ENCODE measurements at places on chromosomes 5 and 9.
A peak's percentile ranks its signal among the peaks of the same experiment; 100 is the strongest.

DNA sequence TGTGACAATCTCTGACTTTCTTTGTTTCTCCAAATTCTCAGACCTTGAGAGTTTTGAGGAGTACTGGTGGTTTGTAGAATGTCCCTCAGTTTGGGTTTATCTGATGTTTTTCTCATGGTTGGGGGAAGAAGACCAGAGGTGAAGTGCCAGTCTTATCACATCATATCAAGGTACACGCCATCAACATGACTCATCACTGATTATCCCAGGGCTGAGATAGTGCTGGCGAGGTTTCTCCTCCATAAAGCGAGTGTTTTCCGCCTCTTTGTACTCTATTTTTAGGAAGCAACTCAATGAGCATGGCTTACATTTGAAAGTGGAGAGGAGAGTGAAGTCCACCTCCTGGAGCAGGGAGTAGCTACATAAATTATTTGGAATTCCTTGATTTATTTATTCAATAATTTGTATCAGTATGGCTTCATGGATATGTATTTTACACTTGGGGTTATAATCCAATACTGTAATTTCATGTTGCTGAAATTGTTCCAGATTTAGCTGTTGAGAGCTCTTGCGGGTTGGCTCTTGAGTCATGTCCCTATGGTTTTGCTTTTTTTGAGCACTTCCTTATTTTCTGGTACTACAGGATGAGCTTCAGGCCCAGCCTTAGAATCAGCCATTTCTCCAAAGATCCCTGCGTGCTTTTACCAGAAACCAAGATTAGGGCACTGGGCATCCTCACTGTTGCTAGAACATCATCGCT is 23.9 kb downstream of the DCANP1 start:
- no peak for DNase-seq
- H3K27ac ChIP-seq = no peak overlapping the region
- no peaks in the 10 kb centered on the region for H3K36me3 ChIP-seq
- H3K4me3 ChIP-seq = no peak overlapping the region
- H3K27me3 ChIP-seq = peaks cover 58% of the 10 kb centered on the region

GRCh38 chr5:57836921-57837320 is 354.3 kb upstream of the ACTBL2 start:
- DNase-seq = no peak
- peaks cover 3% of the 10 kb centered on the region for H3K36me3 ChIP-seq
- no peaks in the 10 kb centered on the region for H3K4me1 ChIP-seq
- H3K27me3 ChIP-seq = no peaks in the 10 kb centered on the region
- no peak overlapping the region for H3K4me3 ChIP-seq

DNA sequence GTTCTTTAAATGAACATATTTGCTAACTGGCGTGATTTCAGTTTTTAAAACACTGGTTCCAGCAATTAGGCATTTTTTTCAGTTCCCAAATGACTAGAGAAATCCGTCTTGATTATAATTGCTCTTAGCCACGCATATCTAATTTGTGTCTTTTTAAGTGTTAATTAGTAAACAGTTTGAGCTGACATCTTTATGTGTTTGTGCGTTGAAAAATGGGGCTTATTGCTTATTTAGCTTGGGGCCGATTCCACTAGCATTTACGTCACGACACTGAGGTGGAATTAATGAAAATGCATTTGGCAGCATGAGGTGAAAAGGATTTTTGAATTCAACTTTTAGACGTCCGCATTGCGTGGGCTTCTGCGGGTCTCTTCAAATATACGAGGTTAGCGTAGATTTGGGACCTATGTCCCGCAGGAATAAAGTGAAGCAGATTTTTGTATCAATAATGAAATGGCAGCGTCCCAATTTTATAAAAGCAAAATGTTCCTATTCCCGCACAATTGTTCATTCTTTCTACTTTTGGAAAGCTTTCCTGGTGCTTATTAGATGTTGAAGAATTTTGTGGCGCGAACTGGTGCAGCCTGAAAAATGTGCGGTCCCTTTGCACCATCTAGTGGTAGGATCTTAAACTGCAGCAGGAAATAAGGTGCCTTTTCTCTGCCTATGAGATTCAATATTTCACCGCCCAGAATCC is 122.7 kb upstream of the LMX1B start:
- H3K27ac ChIP-seq = no peak overlapping the region
- peaks cover 2% of the 10 kb centered on the region for H3K4me1 ChIP-seq
- peak; percentile 73 for DNase-seq
- no peak overlapping the region for H3K4me3 ChIP-seq
- H3K27me3 ChIP-seq = no peaks in the 10 kb centered on the region

DNA sequence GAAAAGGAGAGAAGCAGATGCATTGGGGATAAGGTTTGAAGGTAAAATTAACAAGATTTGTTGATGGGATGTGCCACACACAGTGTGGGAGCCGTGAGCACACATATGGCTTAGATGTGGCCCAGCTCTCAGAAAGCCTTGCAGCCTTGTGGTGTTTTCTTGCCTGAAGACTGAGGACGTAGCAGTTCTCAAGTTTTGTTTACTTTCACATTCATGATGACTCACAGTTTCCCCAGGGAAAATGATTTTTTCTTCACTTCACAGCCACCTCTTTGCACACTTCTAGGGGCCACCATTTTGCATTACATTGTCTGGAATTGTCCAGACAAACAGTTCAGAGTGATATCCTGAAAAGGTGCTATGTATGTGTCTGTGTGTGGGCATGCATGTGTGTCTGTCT is 126.2 kb downstream of the BASP1 start:
- H3K27ac ChIP-seq = no peak overlapping the region
- no peak for DNase-seq
- H3K27me3 ChIP-seq = no peaks in the 10 kb centered on the region

DNA sequence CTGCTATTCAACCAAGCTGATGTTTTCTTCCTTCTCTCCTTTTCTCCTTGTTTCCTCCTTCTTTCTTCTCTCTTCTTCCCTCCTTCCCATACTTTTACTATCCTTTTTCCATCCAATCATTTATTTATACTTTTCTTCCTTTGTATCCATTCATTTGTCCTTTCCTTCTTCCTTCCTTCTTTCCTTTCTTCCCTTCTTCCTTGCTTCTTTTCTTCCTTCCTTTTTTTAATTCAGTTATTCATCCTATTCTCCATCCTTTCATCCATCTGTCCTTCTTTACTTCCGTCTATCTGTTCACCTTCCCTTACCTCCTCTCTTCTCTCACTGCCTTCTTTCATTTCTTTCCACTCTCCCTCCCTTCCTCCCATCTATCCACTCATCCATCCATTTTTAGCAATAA is 24.0 kb upstream of the PPARGC1B start:
- no peaks in the 10 kb centered on the region for H3K4me1 ChIP-seq
- H3K27ac ChIP-seq = no peak overlapping the region
- no peak for DNase-seq
- peaks cover 48% of the 10 kb centered on the region for H3K27me3 ChIP-seq
- H3K36me3 ChIP-seq = no peaks in the 10 kb centered on the region

GRCh38 chr9:121289772-121290370 is 21.9 kb downstream of the GSN start:
- no peak for DNase-seq
- H3K27me3 ChIP-seq = no peaks in the 10 kb centered on the region
- H3K4me3 ChIP-seq = no peak overlapping the region
- no peak overlapping the region for H3K27ac ChIP-seq

DNA sequence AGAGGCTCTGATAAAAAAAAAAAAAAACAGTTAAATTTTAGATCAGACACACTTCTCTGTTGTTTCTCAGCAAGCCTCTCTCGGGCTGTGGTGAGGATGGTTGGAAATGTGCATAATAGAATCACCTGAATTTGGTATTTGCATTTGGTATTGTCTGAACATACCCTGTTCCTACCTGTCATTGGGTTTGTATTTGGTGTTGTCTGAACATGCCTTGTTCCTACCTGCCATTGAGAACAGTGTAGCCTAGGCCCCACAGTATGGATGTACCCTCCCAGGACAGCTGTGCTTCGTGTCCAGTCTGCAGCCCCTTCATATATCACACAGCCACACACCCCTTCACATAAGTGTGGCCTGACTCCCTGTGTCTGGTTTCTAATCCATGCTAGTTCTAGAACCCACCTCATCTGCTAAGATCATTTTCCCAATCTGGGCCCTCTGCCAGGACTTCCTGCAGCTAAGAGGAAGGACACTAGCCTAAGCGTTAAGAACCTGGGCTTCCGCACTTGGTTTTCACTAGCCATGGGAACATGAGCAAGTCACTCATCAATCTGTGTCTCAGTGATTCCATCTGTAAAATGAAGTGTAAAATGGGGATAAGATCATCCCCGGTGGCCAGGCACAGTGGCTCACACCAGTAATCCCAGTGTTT is 49.2 kb downstream of the ITGA2 start:
- H3K4me3 ChIP-seq = no peak overlapping the region
- H3K4me1 ChIP-seq = peaks cover 5% of the 10 kb centered on the region
- no peaks in the 10 kb centered on the region for H3K36me3 ChIP-seq

DNA sequence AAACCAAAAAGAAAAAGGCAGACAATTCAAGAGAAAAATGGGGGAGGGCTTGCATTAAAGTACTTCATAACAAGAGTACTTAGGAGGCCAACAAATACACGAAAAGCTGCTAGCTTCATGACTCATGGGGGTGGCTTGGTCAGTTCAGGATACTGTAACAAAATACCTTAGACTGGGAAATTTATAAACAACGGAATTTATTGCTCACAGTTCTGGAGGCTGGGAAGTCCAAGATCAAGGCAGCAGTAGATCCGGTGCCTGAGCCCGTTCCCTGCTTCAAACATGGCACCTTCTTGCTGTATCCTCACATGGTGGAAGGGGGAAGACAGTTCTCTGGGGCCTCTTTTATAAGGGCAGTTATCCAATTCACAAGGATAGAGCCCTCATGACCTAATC is 111.4 kb downstream of the C9orf50 start:
- peaks cover 40% of the 10 kb centered on the region for H3K36me3 ChIP-seq
- H3K4me3 ChIP-seq = no peak overlapping the region
- H3K4me1 ChIP-seq = peaks cover 3% of the 10 kb centered on the region

- no peak overlapping the region for H3K4me3 ChIP-seq
- no peaks in the 10 kb centered on the region for H3K36me3 ChIP-seq
- DNase-seq = no peak
Observed at GRCh38 chr5:10153808-10154537, 95.7 kb downstream of the ATPSCKMT start.

DNA sequence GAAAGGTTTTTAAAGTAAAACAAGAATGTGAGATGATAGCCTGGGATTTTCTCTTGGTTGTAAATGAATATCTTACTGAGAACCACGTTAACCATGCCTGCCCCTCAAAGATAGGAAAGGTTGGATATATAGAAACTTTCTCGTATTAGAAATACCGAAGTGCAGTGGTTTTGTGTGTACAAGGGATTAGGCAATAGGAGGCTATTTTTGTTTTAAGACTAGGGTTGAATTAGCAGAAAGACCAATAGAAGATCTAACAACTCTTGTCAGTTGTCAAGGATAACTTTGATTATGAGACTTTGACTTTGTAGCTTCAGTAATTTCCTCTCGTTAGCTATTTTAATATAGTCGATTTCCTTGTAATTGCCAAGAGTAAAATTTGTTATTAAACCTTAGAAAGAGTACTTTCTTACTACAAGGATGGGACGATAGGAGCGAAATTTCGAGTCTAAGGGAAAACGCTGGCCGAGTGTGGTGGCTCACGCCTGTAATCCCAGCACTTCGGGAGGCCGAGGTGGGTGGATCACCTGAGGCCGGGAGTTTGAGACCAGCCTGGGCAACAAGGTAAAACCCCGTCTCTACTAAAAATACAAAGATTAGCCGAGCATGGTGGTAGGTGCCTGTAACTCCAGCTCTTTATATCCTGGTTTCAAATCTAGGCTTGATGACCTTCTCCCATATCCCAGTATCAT is 838 bp downstream of the POLK start:
- H3K36me3 ChIP-seq = peaks cover 23% of the 10 kb centered on the region
- DNase-seq = no peak
- H3K27ac ChIP-seq = peak overlapping the region; percentile 93
- peaks cover 29% of the 10 kb centered on the region for H3K4me1 ChIP-seq

DNA sequence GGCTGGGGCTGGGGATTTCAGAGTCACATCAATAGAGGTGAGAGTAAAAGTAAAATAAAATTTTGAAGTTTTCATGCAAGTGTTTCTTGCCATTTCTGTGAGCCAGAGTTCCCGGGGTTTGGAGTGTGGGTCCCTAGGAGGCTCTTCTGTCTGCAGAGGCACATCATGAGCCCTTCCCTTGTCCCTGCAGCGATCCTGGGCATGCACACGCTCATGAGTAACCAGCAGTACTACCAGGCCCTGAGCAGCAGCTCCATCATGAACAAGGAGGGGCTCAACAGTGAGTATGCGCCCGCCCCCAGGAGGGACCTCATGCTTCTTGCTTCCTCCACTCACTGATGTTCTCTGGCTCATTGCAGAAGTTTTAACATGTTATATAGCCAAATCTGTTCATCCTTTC is 61.1 kb downstream of the TMOD1 start:
- no peak overlapping the region for H3K27ac ChIP-seq
- peaks cover 55% of the 10 kb centered on the region for H3K27me3 ChIP-seq
- DNase-seq = no peak
- H3K4me1 ChIP-seq = no peaks in the 10 kb centered on the region
- no peak overlapping the region for H3K4me3 ChIP-seq
- no peaks in the 10 kb centered on the region for H3K36me3 ChIP-seq

DNA sequence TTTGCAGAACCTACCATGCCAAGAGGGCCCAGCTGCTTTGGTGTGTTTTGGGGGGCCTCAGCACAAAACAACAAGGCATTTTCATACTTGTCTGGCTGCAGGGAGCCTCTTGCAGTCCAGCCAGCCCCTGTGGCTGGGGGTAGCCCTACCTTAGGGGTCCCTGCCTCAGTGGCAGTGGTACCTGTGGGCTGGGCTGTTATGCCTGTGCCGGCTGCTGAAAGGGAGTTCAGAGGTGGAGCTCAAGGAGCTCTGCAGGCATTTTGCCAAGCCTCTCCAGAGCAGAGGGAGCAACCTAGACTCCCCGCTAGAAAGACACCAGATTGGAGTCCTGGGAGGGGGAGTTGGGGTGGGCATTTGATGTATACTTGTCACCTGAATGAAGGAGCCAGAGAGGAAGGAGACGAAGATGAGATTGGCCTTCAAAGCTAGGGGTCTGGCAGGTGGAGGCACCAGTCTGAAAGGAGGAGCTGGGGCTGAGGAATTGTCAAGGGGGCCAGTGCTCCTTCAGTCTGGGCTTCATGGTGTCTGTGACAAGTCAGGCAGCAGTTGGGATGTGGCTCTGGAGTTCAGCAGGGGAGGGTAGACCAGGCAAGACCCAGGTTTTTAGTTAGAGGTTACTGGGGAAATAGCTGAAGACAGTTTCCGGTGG is 1.5 kb downstream of the SHROOM1 start:
- peaks cover 69% of the 10 kb centered on the region for H3K27me3 ChIP-seq
- DNase-seq = no peak
- H3K36me3 ChIP-seq = peaks cover 3% of the 10 kb centered on the region
- peak overlapping the region; percentile 84 for H3K4me3 ChIP-seq
- peaks cover 14% of the 10 kb centered on the region for H3K4me1 ChIP-seq
- H3K27ac ChIP-seq = no peak overlapping the region

- peaks cover 45% of the 10 kb centered on the region for H3K27me3 ChIP-seq
- H3K4me3 ChIP-seq = no peak overlapping the region
- H3K27ac ChIP-seq = no peak overlapping the region
Observed at GRCh38 chr9:93303806-93304573, 120.1 kb downstream of the WNK2 start.

DNA sequence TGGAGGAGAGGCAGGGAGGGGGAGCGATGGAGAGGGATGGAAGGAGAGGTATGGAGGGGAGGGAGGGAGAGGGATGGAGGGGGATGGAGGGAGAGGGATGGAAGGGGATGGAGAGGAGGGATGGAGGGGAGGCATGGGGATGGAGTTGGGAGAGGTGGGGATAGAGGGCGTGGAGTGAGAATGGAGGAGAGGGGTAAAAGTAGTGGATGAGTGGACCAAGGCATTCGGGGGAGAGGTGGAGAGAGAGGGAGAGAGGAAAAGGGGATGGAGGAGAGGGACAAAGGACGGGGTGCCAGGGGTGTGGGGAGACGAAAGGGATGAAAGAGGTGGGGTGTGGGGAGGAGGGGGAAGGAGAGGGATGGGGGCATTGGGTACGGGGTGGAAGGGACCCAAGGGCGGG is 100.4 kb downstream of the VAV2 start:
- no peaks in the 10 kb centered on the region for H3K4me1 ChIP-seq
- DNase-seq = no peak
- H3K27me3 ChIP-seq = no peaks in the 10 kb centered on the region
- no peaks in the 10 kb centered on the region for H3K36me3 ChIP-seq
